ENCODE measurements at places on chromosomes 16 and 17.

GRCh38 chr16:8797364-8798173 is at the start of the genes PMM2 and TMEM186:
Gene PMM2, plus strand, starts transcription at chr16:8797839. Its CDS starts 44 bp downstream, at chr16:8797883.
Gene TMEM186, minus strand, starts transcription at chr16:8797639. Its CDS starts 25 bp downstream, at chr16:8797614.
- peak; percentile 93 for DNase-seq

DNA sequence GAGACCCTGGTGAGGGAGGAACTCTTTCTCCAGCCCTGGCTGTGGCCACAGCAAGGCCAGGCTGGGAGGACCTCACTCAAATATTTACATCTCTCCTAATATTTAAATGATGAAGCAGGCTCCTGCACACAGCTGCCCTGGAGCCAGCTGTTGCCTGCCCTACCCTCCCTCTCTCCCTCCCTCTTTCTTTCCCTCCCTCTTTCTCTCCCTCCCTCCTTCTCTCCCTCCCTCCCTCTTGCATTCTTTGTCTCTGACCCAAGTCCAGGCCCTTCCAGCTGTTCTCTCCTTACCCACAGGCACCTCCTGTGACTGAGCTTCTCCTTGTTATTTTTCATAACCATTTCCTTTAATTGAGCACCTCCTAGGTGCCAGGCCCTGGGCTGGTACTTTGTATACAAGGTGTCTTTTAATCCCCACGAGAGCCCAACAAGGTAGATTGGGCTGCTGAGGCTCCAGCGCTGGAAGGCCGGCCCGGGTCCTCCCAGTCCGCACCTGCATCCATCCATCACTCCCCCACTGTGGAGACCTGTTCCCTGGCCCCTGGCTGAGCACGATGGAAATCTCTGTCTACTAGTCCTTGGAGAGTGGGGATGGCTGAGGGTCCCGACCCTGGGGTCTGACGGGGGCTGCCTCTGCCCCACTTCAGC is 242.3 kb downstream of the SEC14L1 start:
- DNase-seq = no peak

- DNase-seq = no peak
Measured at GRCh38 chr17:81093619-81094508, 58.9 kb downstream of the BAIAP2 start.

DNA sequence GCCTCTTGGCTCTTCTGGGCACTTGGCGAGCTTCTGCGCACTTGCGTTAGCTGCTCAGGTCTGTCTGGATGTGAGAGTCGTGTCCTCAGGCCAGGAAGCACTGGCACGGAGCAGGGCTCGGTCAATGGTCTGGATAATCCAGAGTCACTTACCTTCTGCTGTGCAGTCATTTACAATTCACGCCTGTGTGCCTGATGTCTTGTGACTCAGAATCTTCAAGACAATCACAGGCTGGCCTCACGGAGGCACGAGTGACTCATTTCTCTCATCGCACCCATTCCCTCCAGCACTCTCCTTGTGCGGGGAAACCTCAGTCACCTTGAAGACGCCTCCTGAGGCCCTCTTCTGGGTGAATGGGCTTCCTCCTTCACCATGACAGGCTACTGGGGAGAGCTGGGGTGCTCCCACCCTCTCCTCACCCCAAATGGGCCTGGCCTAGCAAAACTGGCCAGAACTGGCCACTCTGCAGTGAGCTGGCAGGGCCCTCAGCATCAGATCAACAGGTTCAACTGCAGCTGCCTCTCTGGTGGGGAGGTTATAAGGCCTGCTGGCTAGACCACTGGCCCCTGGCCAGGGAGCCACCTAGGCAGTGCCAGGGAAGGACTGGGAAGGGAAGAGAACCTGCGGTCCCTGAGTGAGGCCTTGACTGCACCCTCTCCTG is 1.9 kb upstream of the CAPN15 start:
- DNase-seq = peak; percentile 46

GRCh38 chr17:79498854-79499253 is 112.0 kb downstream of the RBFOX3 start:
- no peak for DNase-seq

GRCh38 chr17:80921741-80922579 is 69.7 kb upstream of the CHMP6 start:
- no peak for DNase-seq

GRCh38 chr17:2368359-2368758 is 31.1 kb downstream of the SGSM2 start:
- DNase-seq = no peak

DNA sequence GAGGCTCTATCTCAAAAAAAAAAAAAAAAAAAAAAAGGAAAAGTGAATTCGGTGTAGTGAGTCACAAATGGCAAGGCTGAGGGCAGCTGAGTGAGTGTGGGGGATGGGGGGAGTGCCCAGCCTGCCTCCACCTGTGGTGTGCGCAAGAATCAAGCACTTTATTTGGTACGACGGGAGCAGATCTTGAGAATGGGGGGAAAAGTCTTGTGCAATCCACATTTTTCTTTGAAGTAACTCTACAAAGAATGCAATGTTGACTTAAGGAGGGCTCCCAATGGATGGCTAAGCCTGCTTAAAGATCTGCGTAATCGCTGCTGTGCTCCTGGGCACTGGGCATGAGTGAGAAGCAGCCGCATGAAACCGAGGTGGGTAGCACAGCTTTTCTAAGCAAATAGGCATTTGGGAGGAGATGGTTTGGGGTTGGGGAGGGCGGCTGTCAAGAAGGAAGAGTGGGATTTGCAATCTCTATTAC is 28.2 kb downstream of the ATP2C2 start:
- DNase-seq = no peak

GRCh38 chr16:11170201-11170600 is 85.8 kb downstream of the SOCS1 start:
- DNase-seq = no peak

DNA sequence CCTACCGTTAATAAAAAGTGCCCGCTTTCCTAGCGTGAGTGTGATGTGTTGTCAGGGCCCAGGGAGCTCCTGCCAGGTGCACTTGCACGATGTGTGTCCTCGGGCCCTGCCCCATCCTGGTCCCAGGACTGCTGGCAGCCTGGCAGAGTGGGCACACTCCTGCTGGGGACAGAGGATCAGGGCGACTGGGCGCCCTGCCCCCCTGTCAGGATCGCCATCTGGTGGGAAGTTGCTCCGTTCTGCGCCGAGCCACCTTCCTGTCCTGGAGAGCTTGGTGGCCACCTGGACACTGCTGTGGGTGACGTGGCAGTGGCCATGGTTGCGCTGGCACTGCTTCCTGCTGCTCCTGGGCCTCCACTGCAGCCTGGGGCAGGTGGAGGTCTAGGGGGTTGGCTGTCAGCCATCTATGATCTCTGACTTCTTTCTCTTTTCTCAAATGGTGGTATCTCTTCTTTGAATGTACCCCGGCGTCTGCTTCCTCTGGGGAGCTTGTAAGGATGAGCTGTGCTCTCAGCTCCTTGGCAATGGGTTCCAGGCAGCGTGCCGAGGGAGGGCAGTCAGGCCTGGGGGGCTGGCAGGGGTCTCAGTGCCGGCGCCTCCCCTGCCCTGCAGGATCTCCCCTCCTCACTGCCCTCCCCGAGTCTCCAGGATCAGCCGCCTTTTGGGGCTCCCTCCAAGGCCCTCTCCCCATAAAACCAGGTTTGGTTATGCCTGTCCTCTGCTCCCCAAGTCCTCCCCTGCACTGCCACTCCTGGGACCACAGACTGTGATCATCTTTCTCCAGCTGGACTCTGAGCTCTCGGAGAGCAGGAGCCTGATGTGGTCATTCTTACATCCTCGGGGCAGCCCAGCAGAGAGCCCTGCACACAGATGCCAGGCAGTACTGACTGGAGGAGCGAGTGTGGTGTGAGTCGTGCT is 76.9 kb downstream of the AMFR start:
- DNase-seq = no peak

DNA sequence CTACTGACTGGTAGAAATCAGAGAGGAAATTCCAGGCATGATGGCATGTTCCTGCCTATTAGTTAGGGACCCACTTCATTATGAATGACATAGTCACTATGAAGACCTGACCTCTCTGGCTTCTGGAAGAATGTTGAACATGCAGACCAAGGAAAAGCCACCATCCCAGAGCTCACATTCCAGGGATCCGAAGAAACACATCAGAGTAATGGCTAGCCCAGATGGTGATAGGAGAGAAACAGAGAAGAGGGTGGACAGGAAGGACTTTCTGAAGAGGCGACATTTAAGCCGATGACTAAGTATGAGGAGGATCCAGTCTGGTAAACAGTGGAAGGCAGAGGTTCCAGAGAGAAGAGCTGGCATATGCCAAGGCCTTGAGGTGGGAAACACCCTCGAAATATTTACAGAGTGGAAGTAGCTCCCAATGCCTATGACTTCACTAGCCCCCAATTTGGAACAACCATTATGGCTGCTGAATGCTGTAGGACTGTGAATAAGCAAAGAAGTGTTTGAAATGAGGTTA is 216.2 kb downstream of the RBFOX1 start:
- no peak for DNase-seq

DNA sequence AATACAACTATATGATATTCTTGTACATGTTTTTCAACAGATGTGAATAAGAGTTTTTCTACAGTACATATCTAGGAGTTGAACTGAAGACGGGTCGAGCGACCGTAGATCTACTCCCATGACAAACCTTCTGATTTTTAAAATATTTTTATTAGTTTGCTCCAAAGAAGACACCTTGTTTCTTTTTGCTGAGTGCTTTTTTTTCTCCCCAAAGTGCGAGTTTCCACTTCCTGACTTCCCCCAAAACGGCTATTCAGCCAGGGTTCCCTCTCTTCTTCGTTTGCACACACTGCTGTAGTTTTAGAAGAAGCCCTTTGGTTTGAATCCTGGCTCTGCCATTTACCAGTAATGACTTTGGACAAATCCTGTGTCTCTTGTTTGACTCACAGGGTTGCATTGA is 241.7 kb upstream of the MAF start:
- no peak for DNase-seq

DNA sequence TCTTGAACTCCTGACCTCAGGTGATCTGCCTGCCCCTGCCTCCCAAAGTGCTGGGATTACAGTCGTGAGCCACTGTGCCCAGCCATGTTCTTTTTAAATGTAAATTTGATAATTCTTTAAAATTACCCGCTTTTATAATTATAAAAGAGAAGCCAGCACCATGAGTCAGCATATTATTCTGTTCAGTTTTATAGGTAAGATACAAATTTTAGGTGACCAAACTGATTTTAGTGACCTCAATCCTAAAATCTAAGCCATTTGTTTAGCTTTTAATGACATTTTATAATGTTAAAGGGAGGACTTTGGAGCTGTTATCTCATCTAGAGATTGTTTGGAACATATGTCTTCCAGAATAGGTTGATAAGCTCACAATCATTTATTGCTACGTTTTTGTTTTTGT is 20.8 kb upstream of the PPM1E start:
- no peak for DNase-seq

Measured in stimulated activated CD8-positive, alpha-beta memory T cell treated with anti-CD3 and anti-CD28 coated beads, Interleukin-12 subunit alpha, Interleukin-12 subunit beta, amount 100 ng/mL, for 4 hours (primary cell).